Activated T-helper 17 cell treated with anti-CD3 and anti-CD28 coated beads, Interleukin-2, amount 50 U/mL, for 72 hours (primary cell): ENCODE measurements at places on chromosomes 6 and 20.

DNA sequence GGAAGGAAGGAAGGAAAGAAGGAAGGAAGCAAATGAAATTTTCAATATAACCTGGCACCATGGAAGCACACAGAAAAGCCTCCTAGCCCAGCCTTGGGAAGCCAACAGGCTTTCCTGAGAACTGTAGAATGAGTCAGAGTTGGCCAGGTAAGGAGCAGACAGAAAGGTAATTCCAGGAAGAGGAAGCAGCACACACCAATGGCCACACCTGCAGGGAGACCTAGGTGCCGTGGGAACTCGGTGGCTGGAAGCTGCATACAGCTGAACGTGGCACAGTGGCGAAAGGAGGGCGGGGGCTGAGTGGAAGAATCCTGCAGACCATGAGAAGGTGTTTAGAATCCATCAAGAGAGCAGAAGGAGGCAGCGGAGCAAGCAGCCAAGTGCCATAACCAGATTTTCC lies 224.8 kb upstream of the RREB1 start:
- peaks cover 5% of the 10 kb centered on the region for H3K27me3 ChIP-seq
- no peaks in the 10 kb centered on the region for H3K36me3 ChIP-seq
- H3K4me3 ChIP-seq: no peak overlapping the region
- H3K27ac ChIP-seq: no peak overlapping the region

DNA sequence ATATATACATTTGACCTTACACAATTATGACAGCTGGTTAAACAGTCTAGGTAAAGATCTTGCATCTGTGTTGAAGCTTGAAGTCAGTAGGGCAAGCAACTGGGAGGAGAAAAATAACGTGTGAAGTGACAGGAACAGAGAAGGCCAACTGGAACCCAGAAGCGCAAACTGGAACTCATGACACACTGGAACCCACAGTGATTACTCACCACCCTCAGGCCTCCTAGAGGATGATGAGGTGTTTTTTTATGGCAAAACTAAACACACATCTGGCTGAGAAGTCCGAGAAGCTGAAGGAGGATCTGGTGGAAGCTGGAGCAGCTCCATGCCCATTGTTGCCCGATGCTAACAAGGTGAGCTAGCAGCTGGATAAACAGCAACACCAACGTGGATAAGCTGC lies 108.1 kb downstream of the TMEM200A start:
- peak overlapping the region; percentile 12 for H3K4me3 ChIP-seq
- peak; percentile 98 for ATAC-seq
- peaks cover 6% of the 10 kb centered on the region for H3K4me1 ChIP-seq
- peak overlapping the region; percentile 45 for H3K27ac ChIP-seq
- no peaks in the 10 kb centered on the region for H3K27me3 ChIP-seq

DNA sequence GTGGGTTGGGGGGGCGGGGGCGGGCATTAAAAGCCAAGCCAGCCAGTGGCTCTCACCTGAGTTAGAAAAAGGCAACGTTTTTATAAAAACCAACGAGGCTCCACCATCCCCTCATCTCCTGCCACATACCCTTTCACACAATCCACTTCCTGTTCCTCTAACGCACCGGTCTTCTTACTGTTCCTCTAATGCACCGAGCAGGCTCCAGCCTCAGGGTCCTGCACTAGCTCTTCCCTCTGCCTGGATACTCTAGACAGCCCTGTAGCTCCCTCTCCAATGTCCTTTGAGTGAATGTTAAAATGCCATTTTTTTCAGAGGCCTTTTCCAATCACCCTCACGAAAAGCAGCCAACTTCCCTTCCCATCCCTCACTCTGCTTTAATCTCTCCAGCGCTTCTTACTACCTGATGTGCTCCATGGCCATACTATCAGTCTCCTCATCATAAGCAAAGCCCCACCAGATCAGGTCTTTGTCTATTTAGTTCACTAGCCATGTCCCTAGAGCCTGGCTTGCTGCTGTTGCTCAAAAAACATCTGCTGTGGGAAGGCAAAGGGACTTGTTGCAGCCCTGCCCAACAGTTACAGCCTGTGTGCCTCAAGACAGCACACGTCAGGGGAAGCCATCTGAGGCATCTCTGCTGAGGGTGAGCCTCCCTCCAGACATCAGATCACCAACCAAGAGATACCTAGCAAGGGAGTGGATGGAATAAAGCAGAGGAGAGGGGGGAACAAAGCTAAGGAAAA lies 3.9 kb downstream of the FKBP1A start:
- ATAC-seq: no peak
- H3K4me1 ChIP-seq: peaks cover 58% of the 10 kb centered on the region
- peaks cover 81% of the 10 kb centered on the region for H3K36me3 ChIP-seq
- H3K27ac ChIP-seq: peak overlapping the region; percentile 82
- H3K27me3 ChIP-seq: no peaks in the 10 kb centered on the region

DNA sequence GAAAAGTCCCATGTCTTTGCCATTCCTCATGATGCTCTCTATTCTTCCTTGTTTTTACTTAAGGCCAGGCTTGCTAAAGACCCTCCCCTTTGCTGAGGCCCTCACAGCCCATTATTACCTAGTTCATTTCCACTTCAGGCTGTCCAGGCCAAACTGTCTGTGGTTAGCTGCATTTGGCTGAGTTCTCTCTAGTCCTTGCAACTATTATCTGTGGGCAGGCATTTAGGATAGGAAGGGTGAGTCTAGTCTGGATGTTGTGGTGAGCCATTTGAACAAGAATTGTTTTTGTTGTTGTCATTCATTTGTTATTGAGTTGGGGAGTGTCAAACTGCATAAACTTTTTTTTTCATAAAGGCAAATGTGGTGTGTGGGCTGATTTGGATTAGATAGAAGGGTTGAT lies 182.4 kb downstream of the CD109 start:
- no peak overlapping the region for H3K4me3 ChIP-seq
- peaks cover 3% of the 10 kb centered on the region for H3K27me3 ChIP-seq
- H3K36me3 ChIP-seq: no peaks in the 10 kb centered on the region
- H3K4me1 ChIP-seq: peaks cover 7% of the 10 kb centered on the region
- ATAC-seq: no peak

DNA sequence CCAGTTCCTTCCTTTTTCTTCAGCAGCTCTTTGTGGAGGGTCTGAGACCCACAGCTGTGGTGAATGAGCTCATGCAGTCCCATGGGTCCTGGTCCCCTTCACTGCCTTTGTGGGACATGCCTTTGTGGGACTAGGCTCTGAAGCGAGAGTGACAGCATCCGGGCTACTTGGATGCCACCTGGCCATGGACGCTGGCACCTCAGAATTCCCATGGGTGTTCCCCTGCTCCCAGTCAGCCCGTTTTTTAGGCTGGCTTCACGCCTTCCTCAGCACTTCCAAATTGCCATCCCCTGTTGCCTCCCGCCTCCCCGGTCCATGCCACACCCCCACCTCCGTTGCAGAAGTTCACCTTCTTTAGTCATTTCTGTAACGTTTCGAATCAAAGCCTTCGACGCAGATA lies 45.1 kb downstream of the RAMACL start:
- H3K36me3 ChIP-seq: no peaks in the 10 kb centered on the region
- peak overlapping the region; percentile 92 for H3K27ac ChIP-seq
- peak; percentile 38 for ATAC-seq
- peaks cover 12% of the 10 kb centered on the region for H3K4me1 ChIP-seq

GRCh38 chr6:130421585-130421984 lies 55.8 kb downstream of the TMEM200A start:
- no peaks in the 10 kb centered on the region for H3K36me3 ChIP-seq
- H3K4me1 ChIP-seq: no peaks in the 10 kb centered on the region
- H3K27ac ChIP-seq: no peak overlapping the region
- H3K27me3 ChIP-seq: no peaks in the 10 kb centered on the region
- no peak for ATAC-seq

DNA sequence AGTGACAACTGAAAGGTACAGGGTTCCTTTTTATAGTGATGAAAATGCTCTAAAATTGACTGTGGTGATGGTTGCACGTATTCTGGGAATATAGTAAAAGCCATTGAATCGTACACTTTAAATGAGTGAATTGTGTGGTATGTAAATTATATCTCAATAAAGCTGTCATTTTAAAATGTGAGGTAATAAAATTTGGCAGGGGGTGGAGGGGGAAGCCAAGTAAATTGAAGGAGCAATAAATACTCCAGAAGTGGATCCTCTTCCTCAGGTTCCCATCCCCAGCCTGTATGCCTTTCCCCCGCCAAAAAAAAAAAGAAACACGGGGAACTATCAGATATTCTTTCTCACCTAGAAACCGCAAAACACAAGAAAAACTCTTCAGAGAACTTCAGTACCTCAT lies 161.4 kb downstream of the MTFR2 start:
- peaks cover 5% of the 10 kb centered on the region for H3K27me3 ChIP-seq
- no peaks in the 10 kb centered on the region for H3K36me3 ChIP-seq
- no peak overlapping the region for H3K4me3 ChIP-seq

DNA sequence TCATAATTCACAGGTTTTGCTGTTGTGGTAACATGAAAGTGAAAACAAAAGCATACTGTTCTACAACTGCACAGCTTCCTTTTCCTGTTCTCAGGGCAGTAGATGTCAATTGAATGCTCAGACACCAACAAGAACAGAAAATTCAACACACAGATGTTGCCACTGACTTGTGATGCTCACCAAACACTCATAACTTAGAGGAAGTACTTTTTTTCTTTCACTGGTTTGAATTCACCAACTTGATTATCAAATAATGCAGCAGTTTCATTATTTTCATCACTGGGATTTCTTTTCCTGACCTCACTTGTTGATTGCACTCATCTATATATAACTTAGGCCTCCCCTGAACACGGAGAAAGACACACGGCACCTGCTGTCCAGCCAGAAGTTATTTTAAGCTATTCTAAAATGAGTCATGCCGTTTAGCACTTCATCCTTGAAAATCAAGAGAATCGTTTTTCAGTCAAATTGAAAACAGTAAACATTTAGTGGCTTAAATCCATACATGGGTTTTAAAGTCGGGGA lies 949 bp downstream of the TXLNB start:
- H3K4me3 ChIP-seq: peak overlapping the region; percentile 74
- no peaks in the 10 kb centered on the region for H3K36me3 ChIP-seq
- H3K4me1 ChIP-seq: peaks cover 33% of the 10 kb centered on the region
- H3K27ac ChIP-seq: peak overlapping the region; percentile 91
- ATAC-seq: peak; percentile 42

- H3K27me3 ChIP-seq: peaks cover 77% of the 10 kb centered on the region
- no peak overlapping the region for H3K4me3 ChIP-seq
- ATAC-seq: no peak
- no peak overlapping the region for H3K27ac ChIP-seq
Measured at GRCh38 chr6:100470422-100471120, 5.8 kb upstream of the SIM1 start.

DNA sequence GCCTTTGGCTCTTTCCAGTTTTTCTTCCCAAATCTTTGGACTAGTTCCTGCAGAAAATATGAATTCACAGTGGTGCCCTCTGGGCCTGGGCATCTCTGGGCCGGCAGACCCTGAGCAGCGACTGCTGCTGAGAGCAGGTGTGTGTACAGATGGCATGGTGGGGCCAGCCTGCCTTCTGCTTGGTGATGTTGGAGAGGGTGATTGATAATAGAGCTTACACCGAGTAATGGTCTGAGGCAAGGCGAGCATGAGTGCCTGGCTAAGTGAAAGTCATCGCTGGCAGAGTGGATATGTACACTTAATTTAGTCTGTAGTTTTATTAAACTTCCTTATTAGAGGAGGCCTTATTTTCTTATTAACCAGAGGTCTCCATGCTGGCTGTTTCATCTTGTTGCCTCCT lies 156.9 kb downstream of the CDKAL1 start:
- peaks cover 10% of the 10 kb centered on the region for H3K4me1 ChIP-seq
- no peak overlapping the region for H3K27ac ChIP-seq
- no peak for ATAC-seq
- no peaks in the 10 kb centered on the region for H3K36me3 ChIP-seq

DNA sequence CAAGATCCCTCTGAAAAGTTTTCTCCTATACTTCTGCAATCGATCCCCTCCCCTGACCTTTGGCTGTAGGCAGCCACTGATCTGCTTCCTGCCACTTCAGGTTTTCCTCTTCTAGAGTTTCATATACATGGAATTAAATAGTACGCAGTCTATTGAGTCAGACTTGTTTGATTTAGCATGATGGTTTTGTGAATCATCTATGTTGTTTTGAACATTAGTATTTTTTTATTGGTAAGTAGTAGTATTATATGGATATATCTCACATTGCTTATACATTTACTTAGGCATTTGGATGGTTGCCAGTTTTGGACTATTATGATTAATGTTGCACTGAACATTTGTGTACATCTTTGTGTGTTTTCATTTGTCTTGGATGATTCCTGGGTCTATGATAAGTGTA lies 518.0 kb downstream of the CD109 start:
- no peaks in the 10 kb centered on the region for H3K36me3 ChIP-seq
- no peak overlapping the region for H3K4me3 ChIP-seq
- no peaks in the 10 kb centered on the region for H3K4me1 ChIP-seq

DNA sequence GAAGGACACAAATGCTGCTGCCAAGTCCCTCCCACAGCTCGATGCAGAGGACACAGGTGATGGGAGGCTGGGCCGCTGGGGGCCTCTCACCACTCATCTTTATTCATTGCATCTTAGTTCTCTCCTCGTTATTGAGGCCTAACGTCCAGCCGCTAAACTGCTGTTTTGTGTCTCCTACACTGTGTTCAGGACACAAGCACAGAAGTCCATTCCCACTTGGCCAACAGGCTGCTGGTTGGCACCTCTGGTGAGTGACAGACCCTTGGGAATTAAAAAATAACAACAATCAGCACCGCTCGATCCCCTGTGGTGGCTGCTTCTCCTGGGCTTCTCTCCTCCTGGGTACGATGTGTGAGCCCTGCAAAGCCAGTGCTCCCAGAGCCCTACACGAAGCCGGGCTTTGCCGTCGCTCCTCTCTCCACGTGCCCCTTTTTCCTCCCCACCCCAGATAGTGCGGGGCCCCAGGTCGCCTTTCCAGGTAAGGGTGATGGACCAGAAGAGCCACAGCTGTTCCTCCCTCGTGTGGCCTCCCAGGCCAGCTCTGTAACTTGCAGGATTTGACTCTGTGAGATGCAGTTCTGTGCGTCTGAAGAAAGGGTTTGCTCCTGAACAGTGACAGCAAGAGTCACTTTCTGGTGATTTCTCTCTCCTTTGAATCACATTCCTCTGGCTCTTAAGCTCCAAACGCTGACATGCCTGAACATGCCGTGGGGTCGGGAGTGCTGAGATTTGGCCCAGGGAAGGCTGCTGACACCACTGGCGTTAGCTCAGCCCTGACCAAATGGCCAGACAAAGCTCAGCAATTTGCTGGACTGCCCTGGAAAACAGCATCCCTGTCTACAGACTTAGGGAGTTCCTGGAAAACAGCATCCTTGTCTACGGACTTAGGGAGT lies 59.3 kb downstream of the DLL1 start:
- H3K4me3 ChIP-seq: no peak overlapping the region
- no peak for ATAC-seq
- no peak overlapping the region for H3K27ac ChIP-seq
- no peaks in the 10 kb centered on the region for H3K36me3 ChIP-seq
- H3K27me3 ChIP-seq: no peaks in the 10 kb centered on the region

- no peaks in the 10 kb centered on the region for H3K36me3 ChIP-seq
- no peak for ATAC-seq
- peaks cover 20% of the 10 kb centered on the region for H3K4me1 ChIP-seq
- H3K4me3 ChIP-seq: peak overlapping the region; percentile 86
Measured at GRCh38 chr6:13814938-13815575, 700 bp upstream of the MCUR1 start.

DNA sequence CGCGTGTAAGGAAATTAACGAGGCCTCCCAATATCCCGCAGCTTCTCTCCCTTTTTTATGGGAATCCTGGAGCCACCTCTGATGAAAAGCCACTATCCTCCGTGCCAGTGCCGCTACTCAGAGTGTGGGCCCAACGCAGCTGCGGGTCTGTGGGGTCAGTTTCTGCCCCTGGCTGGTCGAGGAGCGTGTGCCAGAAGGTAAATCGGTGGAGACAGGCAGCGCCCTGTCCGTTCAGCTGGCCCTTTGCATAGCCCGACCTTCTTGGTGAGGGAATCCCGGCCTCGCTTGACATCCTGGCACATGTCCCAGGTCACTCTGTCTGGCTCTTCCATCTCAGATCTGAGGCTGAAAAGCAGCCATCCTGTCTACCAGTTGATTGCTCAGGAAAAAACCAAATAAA lies 4.6 kb downstream of the THBS2 start:
- peaks cover 31% of the 10 kb centered on the region for H3K27me3 ChIP-seq
- no peak overlapping the region for H3K27ac ChIP-seq
- no peaks in the 10 kb centered on the region for H3K36me3 ChIP-seq
- peaks cover 3% of the 10 kb centered on the region for H3K4me1 ChIP-seq
- H3K4me3 ChIP-seq: no peak overlapping the region
